Epithelial cell of proximal tubule (primary cell): ENCODE measurements at places on chromosomes 7 and 10. TPM values are rescaled to one million over a fixed set of nuclear protein-coding genes. Genes with fewer than 3 reads are reported as not detected.

- DNase-seq: no peak
These were observed 502 bp downstream of the SLC18A3 start for GRCh38 chr10:49610458-49611165.

- DNase-seq: no peak
These were observed 109.4 kb upstream of the C7orf33 start for GRCh38 chr7:148481147-148481526.

- DNase-seq: no peak
These were observed 482.3 kb downstream of the SORCS1 start for GRCh38 chr10:106682175-106682574.

GRCh38 chr7:137976232-137976631, 25.7 kb downstream of the CREB3L2 start:
- no peak for DNase-seq

DNA sequence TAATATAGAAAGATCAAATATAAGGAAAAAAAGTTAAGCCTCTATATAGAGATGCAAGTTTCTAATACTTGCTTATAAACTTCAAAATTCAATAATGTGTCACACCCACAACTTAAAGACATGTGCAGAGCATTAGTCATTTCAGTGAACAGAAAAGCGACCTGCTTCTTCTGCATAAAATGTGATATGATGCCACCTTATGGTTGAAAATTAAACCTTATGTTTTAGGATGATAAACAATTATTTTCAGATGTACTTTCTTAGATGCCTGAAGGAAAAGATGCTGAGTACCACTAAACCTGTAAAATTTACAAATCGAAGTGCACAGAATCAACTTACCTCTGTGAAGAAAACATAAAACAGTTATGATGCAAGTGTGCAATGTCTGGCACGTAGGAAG, 96.0 kb downstream of the MTERF1 start:
- DNase-seq: no peak

DNA sequence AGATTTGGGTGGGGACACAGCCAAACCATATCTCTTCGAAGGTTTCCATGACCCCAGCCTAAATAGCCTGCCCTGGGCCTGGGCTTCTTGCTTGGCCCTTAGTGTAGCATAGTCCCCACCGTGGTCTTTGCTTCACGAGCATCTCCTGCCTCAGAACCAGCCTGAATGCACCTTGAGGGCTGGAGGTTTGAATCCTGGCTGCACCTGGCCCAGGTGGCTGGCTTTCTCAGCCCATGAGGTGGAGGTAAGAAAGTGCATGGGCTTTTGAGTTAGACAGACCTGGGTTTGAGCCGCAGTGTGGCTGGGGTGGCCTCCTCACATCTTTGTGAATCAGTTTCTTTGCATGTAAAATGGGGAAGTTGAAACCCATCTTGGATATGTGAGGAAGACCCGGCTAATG, 24.2 kb upstream of the PCBD1 start:
- DNase-seq: no peak

Gene AZGP1
- not detected in 2 replicates for total RNA-seq

DNA sequence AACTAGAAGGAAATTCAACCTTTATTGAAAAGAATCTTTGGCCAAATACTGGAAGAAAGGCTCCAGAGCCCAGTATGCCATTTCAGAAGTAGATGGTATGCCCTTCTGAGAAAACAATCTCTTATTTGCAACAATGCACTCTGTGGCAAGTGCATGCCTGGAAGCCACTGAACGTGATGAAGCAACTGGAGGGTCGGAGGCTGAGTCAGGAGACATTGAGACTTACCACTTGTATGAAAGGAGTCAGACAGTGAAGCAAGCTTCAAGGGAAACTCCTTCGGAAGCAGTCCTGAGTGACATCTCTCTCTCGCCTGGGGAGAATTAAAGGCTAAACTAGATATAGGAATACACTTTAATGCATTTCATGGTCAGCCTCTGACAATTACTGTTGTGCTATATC, 353.7 kb downstream of the NRG3 start:
- DNase-seq: peak; percentile 36

- no peak for DNase-seq
These were observed 22.3 kb upstream of the NPTX2 start for GRCh38 chr7:98594787-98595186.

Gene UBTD1
- 21.6 and 23.6 TPM in 2 replicates for total RNA-seq

DNA sequence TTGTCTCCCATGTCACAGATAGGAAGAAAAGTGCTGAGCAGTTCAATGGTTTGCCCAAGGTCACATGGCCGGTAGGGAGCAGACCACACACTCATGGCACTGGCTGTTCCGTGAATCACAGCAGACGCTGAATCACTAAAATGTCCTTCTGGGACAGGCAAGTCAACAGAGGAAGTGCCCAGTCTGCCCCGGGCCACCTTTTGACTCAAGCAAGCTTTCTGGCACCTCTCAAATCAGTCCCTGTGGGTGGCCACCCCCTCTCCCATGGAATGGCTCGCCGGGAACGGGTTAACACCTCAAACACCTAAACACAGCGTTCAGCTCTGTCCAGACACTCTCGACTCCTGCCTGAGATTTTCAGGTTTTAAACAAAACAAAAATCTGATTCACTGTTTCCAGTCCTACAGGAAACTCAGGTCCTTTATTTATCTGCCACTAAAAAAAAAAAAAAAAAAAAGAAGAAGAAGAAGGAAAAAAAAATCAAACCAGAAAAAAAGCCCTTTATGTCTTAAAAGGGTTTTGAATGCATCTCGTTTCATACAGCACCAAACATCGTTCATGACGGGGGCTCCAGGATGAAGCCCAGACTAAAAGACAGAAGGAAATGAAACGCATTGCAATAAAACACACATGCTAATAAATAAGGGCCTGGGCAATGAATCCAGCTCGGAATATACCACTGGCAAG, 15.5 kb downstream of the CARD11 start:
- peak; percentile 30 for DNase-seq

- DNase-seq: no peak
These were observed 1.3 kb downstream of the ZNF503 start for GRCh38 chr10:75400163-75400770.

GRCh38 chr10:89481662-89482061, 53.7 kb downstream of the SLC16A12 start:
- peak; percentile 90 for DNase-seq

Gene TET1
- total RNA-seq: 0.52 and 1.0 TPM in 2 replicates

Gene PLA2G12B
- not detected in 2 replicates for total RNA-seq

Gene CALHM3
- not detected in 2 replicates for total RNA-seq

- no peak for DNase-seq
These were observed 90.5 kb upstream of the SDK1 start for GRCh38 chr7:3210531-3210930.

Gene SLF2
- total RNA-seq: 22.0 and 25.6 TPM in 2 replicates

- DNase-seq: no peak
These were observed 11.8 kb upstream of the GPNMB start for GRCh38 chr7:23234569-23235296.

Gene GPER1
- 0.72 and 0.81 TPM in 2 replicates for total RNA-seq

DNA sequence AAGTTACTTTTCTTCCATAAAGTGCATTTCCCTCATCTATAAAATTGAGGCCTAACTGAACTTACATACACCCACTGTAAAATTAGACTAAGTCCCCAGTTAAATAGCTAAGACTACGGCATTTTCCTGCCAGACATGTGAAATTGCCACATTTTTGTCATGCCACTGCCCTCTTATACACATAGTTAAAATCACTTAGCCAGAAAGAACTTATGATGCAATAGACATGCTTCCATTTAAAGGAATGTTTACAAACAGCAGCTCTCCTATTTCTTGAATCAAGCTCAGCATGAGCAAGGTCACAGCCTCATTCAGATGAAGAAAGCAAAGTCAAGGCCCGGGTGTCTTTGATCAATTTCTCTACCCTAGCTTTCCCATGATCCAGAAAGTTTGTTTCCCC, 175.7 kb downstream of the LRRN3 start:
- peak; percentile 91 for DNase-seq

DNA sequence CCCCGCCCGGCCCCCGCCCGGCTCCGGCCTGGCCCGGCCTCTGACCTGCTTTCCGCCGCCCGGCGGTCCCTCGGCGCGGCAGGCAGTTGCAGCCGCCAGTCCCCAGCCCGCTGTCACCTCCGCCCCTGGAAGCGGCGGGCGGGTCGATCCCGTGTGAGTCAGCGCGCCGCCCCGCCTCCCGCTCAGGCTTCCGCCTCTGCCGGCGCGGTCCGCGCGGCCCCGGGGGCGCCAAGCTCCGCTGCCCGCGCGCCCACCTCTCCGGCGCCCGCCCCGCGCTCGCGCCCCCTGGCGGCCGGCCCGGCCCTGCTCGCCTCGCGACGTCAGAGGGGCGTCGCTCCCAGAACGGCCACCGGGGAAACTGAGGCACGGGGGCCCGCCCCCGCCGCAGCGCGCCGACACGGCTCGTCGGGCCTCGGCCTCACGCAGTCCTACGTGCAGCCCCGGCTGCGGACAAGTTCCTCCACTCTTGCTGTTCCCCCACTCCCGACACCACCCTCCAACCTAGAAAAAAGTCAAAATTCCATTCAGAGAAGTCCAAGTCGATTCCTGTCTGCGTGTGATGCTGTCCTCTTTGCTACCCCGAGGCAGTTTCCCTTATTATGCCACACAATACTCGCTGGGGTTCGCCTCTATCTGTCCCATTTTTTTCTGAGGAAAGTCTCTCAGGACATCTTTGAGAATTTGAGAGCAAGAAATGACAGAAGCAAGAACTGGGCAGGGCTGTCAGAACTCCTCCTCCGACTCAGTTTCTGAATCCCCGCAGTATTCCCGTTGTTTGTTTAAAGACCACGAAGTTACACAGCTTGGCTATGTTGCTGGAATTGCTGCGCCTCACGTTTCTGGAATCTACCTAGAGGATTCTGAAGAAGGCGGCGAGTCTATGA, at the start of gene DNMBP:
Gene DNMBP, minus strand, starts transcription at position 155 of the 884 bp plus-strand sequence. CDS start 37,823 bp downstream, outside the sequence.
- DNase-seq: no peak

Gene TRIM73
- 0.14 and 0.58 TPM in 2 replicates for total RNA-seq

Gene TNS3
- total RNA-seq: 36.9 and 40.8 TPM in 2 replicates

DNA sequence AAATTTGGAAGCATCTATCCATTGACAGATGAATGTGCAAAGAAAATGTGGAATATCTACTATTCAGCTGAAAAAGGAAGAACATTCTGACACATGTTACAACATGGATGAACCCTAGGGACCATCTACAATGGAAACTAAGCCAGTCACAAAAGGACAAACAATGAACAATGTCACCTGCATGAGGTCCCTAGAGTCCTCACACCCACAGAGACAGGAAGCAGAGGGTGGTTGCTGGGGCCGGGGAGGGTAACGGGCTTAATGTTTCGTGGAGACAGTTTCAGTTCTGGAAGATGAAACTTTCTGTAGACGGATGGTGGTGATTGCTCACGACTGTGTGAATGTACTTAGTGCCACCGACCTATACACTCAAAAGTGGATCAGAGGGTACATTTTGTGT, 282.9 kb downstream of the ADARB2 start:
- no peak for DNase-seq

DNA sequence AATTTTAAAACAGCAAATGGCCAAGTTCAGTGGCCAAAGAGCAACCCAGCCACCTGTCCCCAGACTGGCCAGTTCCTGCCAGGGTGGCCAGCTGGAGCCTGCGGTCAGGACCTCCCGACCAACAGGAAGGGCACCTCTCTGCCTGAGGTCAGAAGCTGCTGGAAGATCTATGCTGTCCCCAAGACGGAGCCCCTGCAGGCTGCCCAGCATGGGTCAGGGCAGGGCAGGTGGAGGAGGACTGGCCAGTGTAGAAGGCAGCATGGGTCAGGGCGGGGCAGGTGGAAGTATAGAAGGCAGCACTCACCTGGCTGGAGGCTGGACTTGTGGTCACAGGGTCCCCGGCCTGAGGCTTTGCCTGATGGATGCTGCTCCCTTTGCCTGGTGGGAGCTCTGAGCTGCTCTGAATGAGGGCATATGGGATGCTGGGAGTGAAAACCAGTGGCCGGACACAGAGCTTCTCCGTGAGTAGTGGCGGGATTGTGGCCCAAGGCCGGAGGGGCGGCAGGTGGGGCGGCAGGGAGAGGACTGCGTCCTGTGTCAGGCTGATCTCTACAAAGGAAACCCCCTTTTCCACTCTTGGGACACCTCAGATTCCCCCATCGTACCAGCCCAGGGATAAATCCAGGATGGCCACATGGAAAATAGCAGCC, 229.2 kb downstream of the TCERG1L start:
- no peak for DNase-seq

DNA sequence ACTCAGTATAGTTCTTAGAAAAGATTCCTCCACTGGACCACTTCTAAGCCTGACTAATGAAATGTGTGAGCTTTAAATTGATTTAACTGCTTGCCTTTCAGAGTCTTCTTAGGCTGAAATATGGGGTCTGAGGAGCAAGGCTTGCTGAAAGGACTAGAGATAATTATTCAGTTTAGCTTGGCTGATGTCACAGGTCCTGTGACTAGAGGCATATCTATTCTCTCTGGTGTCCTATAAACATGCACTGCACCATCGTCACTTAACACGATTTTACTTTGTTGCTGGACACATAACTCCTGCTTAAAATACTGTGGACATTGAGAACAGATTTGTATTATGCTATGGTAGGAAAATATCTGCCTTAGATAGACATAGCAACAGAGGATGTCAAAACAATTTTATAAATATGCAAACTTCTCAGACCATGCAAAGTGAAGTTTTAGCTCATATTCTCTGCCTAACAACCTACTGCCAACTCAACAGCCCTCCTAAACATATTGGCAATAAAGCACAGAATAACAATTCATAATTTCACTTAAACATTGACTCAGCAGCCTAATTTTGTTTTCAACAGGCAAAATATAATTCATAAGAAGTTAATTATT, 80.2 kb downstream of the RNF133 start:
- no peak for DNase-seq

Gene CYP2C9
- total RNA-seq: 1.0 TPM in 1 of 2 replicates, not detected in the other

Gene SFTPA1
- not detected in 2 replicates for total RNA-seq

DNA sequence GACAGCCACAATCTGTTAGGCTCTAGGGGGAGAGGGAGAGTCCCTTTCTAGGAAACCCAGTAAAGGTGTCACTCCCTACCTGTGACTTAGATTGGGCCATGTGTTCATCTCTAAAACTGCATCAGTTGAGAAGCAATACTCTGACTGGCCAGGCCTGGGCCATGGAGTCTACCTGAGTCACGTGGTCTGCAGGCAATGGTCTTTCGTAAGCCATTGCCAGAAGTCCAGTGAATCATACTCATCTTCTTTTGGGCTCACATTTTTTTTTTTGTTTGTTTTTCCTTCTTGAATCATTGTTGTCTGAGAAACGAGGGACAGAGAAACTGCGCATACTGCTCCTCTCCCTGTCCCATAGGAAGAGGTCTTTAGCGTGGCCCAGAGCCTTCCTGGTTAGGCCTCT, 215.6 kb downstream of the CCSER2 start:
- no peak for DNase-seq
